ENCODE measurements at places on chromosomes 2 and 18.

- peaks cover 19% of the 10 kb centered on the region for H3K27me3 ChIP-seq
- no peaks in the 10 kb centered on the region for H3K36me3 ChIP-seq
- no peak for DNase-seq
- H3K4me1 ChIP-seq: no peaks in the 10 kb centered on the region
- H3K27ac ChIP-seq: no peak overlapping the region
These were observed 32.8 kb upstream of the LDLRAD4 start for GRCh38 chr18:13185675-13186198.

DNA sequence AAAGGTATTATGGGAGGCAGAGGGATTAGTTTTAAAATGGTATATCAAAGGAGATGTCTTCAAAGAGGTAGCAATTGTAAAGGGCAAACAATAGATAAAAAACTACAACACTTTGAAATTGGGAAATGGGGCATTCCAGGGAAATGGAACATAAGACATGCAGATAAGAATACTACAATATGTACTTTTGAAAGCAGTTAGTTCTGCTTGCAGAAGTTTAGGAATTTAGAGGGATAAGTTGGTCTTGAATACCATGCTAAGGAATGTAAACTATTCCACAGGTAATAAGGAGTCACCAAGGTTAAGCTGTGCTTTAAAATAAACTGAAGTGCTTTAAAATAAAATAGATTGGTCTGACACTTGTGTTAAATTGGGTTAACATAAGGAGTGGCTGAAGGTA is 571.7 kb upstream of the ACVR2A start:
- DNase-seq: no peak
- H3K36me3 ChIP-seq: no peaks in the 10 kb centered on the region
- H3K27me3 ChIP-seq: no peaks in the 10 kb centered on the region
- H3K4me3 ChIP-seq: no peak overlapping the region
- peak overlapping the region; percentile 47 for H3K27ac ChIP-seq

DNA sequence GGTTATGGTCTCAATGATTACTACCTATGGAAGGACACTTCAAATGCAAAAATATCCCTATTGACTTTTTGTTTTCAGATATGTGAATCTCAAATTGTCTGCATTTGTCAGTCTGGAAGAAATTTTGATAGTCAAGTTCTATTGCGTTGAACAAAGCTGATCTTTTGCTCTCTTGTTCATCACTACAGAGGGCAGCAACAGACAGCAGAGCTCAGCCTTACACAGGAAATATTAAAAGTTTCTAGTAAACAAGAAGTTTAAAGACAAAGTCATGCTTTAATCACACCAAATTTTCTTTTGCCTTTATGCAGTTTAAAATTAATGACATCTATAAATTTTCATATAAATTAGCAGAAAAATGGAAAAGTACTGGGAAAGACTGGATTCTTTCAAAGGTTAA is 617.5 kb downstream of the NR4A2 start:
- no peaks in the 10 kb centered on the region for H3K27me3 ChIP-seq
- DNase-seq: no peak
- no peaks in the 10 kb centered on the region for H3K4me1 ChIP-seq
- H3K27ac ChIP-seq: no peak overlapping the region

- no peak overlapping the region for H3K27ac ChIP-seq
- DNase-seq: no peak
- H3K4me1 ChIP-seq: no peaks in the 10 kb centered on the region
- H3K4me3 ChIP-seq: no peak overlapping the region
- peaks cover 29% of the 10 kb centered on the region for H3K36me3 ChIP-seq
- no peaks in the 10 kb centered on the region for H3K27me3 ChIP-seq
These were observed 63.5 kb downstream of the HIBCH start for GRCh38 chr2:190256087-190256486.

- no peak for DNase-seq
- H3K27me3 ChIP-seq: no peaks in the 10 kb centered on the region
- no peaks in the 10 kb centered on the region for H3K4me1 ChIP-seq
- no peak overlapping the region for H3K27ac ChIP-seq
- peaks cover 11% of the 10 kb centered on the region for H3K36me3 ChIP-seq
These were observed 92.3 kb downstream of the KLF7 start for GRCh38 chr2:207073412-207073800.

DNA sequence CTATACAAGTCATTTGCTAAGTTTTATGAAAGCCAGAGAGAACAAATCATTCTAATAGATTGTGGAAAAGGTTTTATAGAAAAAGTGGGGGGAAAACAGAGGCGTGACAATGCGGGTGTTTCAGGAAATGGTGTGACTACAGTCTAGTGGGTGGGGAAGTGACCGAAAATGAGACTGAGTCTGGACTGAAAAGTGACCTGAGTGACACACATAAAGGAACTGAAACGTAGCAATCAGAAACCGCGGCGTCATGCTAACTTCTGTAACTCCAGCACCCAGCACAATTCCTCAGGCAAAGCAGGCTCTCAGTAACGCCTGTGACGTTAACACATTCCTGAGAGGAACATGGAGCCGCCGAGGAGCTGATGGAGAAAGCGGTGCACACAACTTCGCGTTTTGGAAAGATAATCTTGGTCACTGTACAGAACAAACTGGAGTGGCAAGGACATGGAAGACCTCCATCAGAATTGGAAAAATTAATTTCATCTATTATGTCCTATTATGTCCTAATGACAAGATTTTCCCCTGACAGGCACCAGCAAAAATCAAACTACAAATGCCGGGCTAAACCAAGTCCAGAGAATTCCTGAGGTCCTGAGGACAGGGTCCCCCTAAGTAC is 1.4 kb upstream of the CD226 start:
- no peaks in the 10 kb centered on the region for H3K27me3 ChIP-seq
- H3K4me1 ChIP-seq: no peaks in the 10 kb centered on the region
- H3K4me3 ChIP-seq: no peak overlapping the region
- DNase-seq: no peak

- no peak overlapping the region for H3K27ac ChIP-seq
- no peak for DNase-seq
- no peak overlapping the region for H3K4me3 ChIP-seq
- H3K36me3 ChIP-seq: no peaks in the 10 kb centered on the region
These were observed 101.8 kb upstream of the HDAC4 start for GRCh38 chr2:239502430-239503186.

GRCh38 chr2:133711201-133711600 is 142.9 kb upstream of the NCKAP5 start:
- H3K27ac ChIP-seq: no peak overlapping the region
- no peaks in the 10 kb centered on the region for H3K27me3 ChIP-seq
- DNase-seq: no peak
- no peaks in the 10 kb centered on the region for H3K36me3 ChIP-seq
- H3K4me3 ChIP-seq: no peak overlapping the region
- H3K4me1 ChIP-seq: no peaks in the 10 kb centered on the region

- H3K36me3 ChIP-seq: no peaks in the 10 kb centered on the region
- DNase-seq: no peak
- H3K27me3 ChIP-seq: no peaks in the 10 kb centered on the region
- H3K4me3 ChIP-seq: no peak overlapping the region
These were observed 61.1 kb upstream of the CXCR4 start for GRCh38 chr2:136178941-136179601.

- no peak overlapping the region for H3K4me3 ChIP-seq
- peaks cover 40% of the 10 kb centered on the region for H3K36me3 ChIP-seq
- H3K27me3 ChIP-seq: no peaks in the 10 kb centered on the region
- H3K27ac ChIP-seq: peak overlapping the region; percentile 32
These were observed 18.2 kb downstream of the IWS1 start for GRCh38 chr2:127508023-127508630.

DNA sequence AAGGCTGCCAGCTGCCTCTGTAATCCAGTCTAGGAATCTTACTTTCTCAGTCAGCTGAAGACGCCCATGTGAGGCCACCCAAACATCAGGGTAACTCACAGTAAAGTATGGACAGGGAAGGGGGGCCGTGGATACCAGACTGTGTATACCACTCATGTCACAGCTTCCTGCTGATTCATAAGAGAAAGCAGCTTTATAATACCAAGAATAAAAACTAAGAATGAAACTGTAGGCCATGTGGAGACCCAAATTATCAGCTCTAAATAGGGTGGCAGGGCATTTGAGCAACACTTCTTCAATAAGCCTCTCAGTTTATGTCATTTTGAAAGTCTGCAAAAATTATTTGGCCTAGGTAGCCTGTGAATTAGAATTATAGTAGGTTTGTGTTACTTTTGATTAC is 115.0 kb upstream of the CDCA7 start:
- H3K4me3 ChIP-seq: no peak overlapping the region
- H3K27ac ChIP-seq: no peak overlapping the region
- no peaks in the 10 kb centered on the region for H3K4me1 ChIP-seq
- no peak for DNase-seq
- no peaks in the 10 kb centered on the region for H3K27me3 ChIP-seq

- no peaks in the 10 kb centered on the region for H3K36me3 ChIP-seq
- H3K27me3 ChIP-seq: peaks cover under 1% of the 10 kb centered on the region
- no peaks in the 10 kb centered on the region for H3K4me1 ChIP-seq
- no peak overlapping the region for H3K4me3 ChIP-seq
These were observed 305.7 kb downstream of the AGPS start for GRCh38 chr2:177698281-177698680.

DNA sequence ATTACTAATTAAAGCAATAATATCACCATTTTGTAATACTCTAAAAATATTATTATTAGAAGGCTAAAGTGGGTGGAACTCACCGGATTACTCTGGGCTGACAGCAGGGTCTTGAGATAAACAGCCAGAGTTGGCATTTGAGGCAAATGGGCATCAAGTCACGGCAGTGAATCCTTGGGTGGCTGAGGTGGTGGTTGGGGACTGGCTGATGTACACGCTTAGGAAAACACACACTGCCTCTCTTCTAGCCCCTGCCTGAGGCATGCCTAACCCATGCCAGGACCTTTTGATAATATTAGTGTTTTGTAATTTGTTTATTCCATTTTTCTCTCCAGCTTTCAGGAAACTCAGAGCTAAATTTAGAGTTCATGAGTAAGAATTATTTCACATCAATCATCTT is 76.8 kb downstream of the ACKR3 start:
- no peak overlapping the region for H3K27ac ChIP-seq
- peak; percentile 3 for DNase-seq
- peaks cover 23% of the 10 kb centered on the region for H3K4me1 ChIP-seq
- no peak overlapping the region for H3K4me3 ChIP-seq

- peaks cover 12% of the 10 kb centered on the region for H3K4me1 ChIP-seq
- no peaks in the 10 kb centered on the region for H3K36me3 ChIP-seq
- H3K4me3 ChIP-seq: no peak overlapping the region
- H3K27me3 ChIP-seq: no peaks in the 10 kb centered on the region
These were observed 271.2 kb upstream of the SETBP1 start for GRCh38 chr18:44409515-44409914.

- no peaks in the 10 kb centered on the region for H3K36me3 ChIP-seq
- no peaks in the 10 kb centered on the region for H3K4me1 ChIP-seq
- H3K27ac ChIP-seq: no peak overlapping the region
- DNase-seq: no peak
- H3K27me3 ChIP-seq: no peaks in the 10 kb centered on the region
These were observed 187.2 kb downstream of the ANKRD30B start for GRCh38 chr18:14935210-14935609.

DNA sequence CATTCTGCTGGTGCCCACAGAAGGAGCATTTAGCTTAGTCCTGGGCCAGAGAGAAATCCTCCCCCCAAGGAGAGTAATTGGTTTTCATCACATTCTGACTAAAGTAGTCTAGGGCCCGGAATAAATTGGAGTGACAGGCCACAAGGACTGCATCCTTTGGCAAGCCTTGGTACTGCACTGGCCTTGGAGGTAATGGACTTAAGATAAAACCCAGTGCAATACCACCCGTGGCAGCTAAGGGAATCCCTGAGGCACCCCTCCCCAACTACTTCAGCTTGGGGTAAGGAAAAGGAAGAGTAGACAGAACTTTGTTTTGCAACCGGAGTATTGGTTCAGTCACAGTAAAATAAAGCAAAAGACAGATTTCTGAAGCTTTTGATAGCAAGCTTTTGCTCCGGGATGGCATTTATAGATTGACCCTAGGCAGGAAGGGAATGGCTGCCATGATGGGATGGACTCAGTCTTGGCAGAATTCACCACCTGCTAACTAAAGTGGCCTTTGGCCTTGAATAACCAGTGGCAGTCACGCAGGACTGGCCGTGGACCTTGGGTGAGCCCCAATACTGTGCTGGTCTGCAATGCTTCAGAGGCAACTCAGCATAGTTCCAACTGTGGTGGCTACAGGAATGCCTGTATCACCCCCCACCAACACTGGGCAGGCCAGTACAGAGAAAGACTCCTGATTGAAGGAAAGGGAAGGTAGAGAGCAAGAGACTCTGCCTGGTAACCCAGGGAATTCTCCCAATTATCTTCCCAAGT is 14.1 kb downstream of the ORC4 start:
- no peak overlapping the region for H3K4me3 ChIP-seq
- peaks cover 5% of the 10 kb centered on the region for H3K36me3 ChIP-seq
- no peaks in the 10 kb centered on the region for H3K4me1 ChIP-seq
- DNase-seq: no peak

- peak; percentile 29 for DNase-seq
- peaks cover under 1% of the 10 kb centered on the region for H3K36me3 ChIP-seq
- no peaks in the 10 kb centered on the region for H3K4me1 ChIP-seq
- peak within 1 kb of the TSS; percentile 75 for H3K4me3 ChIP-seq
- H3K27me3 ChIP-seq: peaks cover 2% of the 10 kb centered on the region
- no peak within 1 kb of the TSS for H3K27ac ChIP-seq
These were observed at the start of gene SLC4A3 for GRCh38 chr2:219627103-219628100. SLC4A3 (plus strand) TSS chr2:219627630; CDS start chr2:219627993, 363 bp downstream.

DNA sequence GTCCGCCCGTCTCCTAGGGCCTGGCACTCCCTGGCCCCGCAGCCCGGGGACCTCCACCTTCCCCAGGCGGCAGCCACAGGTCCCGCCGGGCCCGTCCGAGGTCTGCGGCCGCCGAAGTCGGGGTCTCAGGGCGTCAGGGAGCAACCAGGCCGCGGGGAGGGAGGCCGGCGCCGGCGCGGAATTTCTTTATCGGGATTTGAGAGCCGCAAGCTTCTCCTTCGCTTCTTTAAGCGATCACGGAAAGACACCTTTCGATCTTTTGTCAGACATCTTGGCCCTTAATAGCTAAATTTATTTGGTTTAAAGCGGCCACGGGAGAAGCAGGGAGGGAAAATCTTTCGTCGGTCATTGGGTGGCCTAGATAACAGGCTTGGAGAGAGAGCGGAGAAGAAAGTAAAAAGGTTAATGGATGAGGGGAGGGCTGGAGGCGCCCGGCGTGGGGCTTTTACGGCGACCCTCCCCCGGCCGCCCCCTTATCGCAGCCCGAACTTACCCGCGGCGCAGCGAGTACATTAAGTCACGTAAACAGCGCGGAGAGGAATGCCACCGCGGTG is 4.3 kb upstream of the GATA6 start:
- no peak overlapping the region for H3K27ac ChIP-seq
- no peak for DNase-seq
- no peaks in the 10 kb centered on the region for H3K27me3 ChIP-seq
- no peaks in the 10 kb centered on the region for H3K4me1 ChIP-seq
- H3K36me3 ChIP-seq: no peaks in the 10 kb centered on the region

- no peaks in the 10 kb centered on the region for H3K36me3 ChIP-seq
- no peaks in the 10 kb centered on the region for H3K27me3 ChIP-seq
- no peak overlapping the region for H3K4me3 ChIP-seq
- H3K4me1 ChIP-seq: no peaks in the 10 kb centered on the region
These were observed 530.8 kb upstream of the ZNF804A start for GRCh38 chr2:184067502-184067901.

- no peak overlapping the region for H3K27ac ChIP-seq
- no peaks in the 10 kb centered on the region for H3K4me1 ChIP-seq
- H3K36me3 ChIP-seq: no peaks in the 10 kb centered on the region
- H3K27me3 ChIP-seq: no peaks in the 10 kb centered on the region
These were observed 133.6 kb downstream of the GULP1 start for GRCh38 chr2:188425266-188425665.
